ENCODE measurements at places on chromosomes 4 and X.

GRCh38 chr4:79174490-79175252 is 151.2 kb downstream of the NAA11 start:
- DNase-seq, result no peak

DNA sequence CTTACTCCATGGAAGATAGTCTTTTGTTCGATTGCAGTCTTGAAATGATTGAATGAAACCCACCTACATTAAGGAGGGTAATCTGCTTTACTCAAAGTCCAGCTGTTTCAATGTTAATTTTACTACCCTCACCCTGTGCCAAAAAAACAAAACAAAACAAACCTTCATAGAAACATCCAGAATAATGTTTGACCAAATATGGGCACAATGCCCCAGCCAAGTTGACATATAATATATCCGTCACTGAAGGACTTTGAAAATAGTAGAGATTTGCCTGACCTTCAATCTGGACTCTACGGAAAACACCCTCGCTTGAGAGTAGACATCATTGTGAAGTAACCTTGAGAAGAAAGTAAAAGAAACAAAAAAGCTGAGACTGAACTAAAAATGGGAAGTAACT is 550.5 kb upstream of the SMIM31 start:
- no peak for DNase-seq

- no peak for DNase-seq
Measured at GRCh38 chrX:2587146-2587545, 86.4 kb upstream of the DHRSX start.

GRCh38 chr4:40157436-40157835 is 39.4 kb upstream of the RHOH start:
- no peak for DNase-seq

All from activated T-helper 2 cell treated with anti-CD3 and anti-CD28 coated beads, Interferon-gamma antibody, Interleukin-2, Interleukin-4, amounts not matched to agents 10 μg/mL and 5 μg/mL and 100 μg/mL, durations not matched to agents 14 hours and 24 hours and 36 hours (primary cell).